CD8-positive, alpha-beta memory T cell (primary cell): ENCODE measurements at places on chromosomes 11 and 22. TPM values are rescaled to one million over a fixed set of nuclear protein-coding genes. Genes with fewer than 3 reads are reported as not detected.

The JHY gene
- 7.6 TPM for polyA plus RNA-seq

- no peaks in the 10 kb centered on the region for H3K36me3 ChIP-seq
- no peaks in the 10 kb centered on the region for H3K27me3 ChIP-seq
- H3K27ac ChIP-seq, result no peak overlapping the region
- H3K4me1 ChIP-seq, result no peaks in the 10 kb centered on the region
These were observed 203.7 kb downstream of the NELL1 start for GRCh38 chr11:20873054-20873453.

GRCh38 chr11:61109671-61110070 is 7.4 kb downstream of the CD5 start:
- no peaks in the 10 kb centered on the region for H3K27me3 ChIP-seq
- H3K4me3 ChIP-seq, result no peak overlapping the region
- H3K36me3 ChIP-seq, result peaks cover 25% of the 10 kb centered on the region
- peaks cover 98% of the 10 kb centered on the region for H3K4me1 ChIP-seq

DNA sequence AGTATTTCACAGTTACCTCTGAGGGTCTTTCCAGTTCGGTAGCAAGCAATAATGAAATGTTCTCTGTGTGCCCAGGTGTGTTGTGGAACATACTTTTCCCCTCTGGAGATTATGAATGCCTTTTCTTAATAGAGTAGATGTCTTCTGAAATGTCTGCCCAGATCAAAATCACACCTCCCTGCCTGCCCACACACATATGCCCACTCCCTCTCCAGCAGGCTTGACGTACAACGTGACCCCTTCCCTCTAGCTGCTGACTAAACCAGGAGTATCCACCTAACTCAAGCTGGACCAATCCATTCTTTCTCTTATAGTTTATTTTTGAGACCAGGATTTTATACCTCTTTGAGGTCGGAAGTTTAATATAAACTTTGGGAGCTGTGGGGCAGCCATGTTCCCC is 48.7 kb downstream of the ME3 start:
- no peak overlapping the region for H3K4me3 ChIP-seq
- H3K36me3 ChIP-seq, result no peaks in the 10 kb centered on the region
- H3K27ac ChIP-seq, result no peak overlapping the region
- DNase-seq, result no peak
- H3K27me3 ChIP-seq, result no peaks in the 10 kb centered on the region

DNA sequence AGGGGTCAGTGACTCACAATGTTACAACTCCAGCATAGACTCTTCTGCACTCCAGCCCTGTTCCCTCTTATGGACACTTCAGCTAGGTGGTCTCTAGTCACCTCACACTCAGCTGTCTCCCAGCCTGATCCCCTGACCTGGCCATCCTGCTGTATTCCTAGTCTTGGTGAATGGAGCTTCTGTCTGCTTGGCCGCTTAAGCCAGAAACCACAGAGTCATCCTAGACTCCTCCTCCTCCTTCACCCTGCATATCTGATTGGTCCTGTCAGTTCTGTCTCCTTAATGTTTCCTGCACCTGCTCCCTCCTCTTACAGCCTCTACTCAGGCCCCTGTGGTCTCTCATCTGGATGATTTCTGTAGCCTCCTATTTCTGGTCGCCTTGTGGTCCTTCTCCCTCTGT is 144.9 kb downstream of the HIPK3 start:
- no peak for DNase-seq
- no peaks in the 10 kb centered on the region for H3K27me3 ChIP-seq
- no peaks in the 10 kb centered on the region for H3K36me3 ChIP-seq
- H3K4me1 ChIP-seq, result no peaks in the 10 kb centered on the region

- H3K27me3 ChIP-seq, result no peaks in the 10 kb centered on the region
- DNase-seq, result no peak
- H3K27ac ChIP-seq, result no peak overlapping the region
- no peaks in the 10 kb centered on the region for H3K36me3 ChIP-seq
These were observed 28.2 kb downstream of the SIK3 start for GRCh38 chr11:117070016-117070415.

GRCh38 chr11:130391711-130392110 is 36.7 kb downstream of the ADAMTS8 start:
- peaks cover 27% of the 10 kb centered on the region for H3K4me1 ChIP-seq
- no peak overlapping the region for H3K4me3 ChIP-seq
- DNase-seq, result no peak
- no peak overlapping the region for H3K27ac ChIP-seq
- no peaks in the 10 kb centered on the region for H3K36me3 ChIP-seq
- H3K27me3 ChIP-seq, result no peaks in the 10 kb centered on the region

DNA sequence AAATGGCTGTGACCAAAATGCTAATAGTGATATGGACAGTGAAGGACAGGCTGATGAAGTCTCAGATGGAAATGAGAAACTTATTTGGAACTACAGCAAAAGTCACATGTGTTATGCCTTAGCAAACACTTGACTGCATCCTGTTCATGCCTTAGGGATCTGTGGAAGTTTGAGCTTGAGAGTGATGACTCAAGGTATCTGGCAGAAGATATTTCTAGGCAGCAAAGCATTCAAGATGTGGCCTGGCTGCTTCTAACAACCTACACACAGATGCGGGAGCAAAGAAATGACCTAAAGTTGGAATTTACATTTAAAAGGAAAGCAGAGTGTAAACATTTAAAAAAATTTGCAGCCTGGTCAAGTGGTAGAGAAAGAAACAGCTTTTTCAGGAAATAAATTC is 28.1 kb upstream of the CD81 start:
- no peak for DNase-seq
- no peaks in the 10 kb centered on the region for H3K27me3 ChIP-seq
- no peaks in the 10 kb centered on the region for H3K36me3 ChIP-seq
- H3K4me1 ChIP-seq, result no peaks in the 10 kb centered on the region
- no peak overlapping the region for H3K27ac ChIP-seq
- no peak overlapping the region for H3K4me3 ChIP-seq
